Hindlimb muscle (tissue), 1 donor: ENCODE measurements at places on chromosomes 12 and 14. TPM values are rescaled to one million over a fixed set of nuclear protein-coding genes. Genes with fewer than 3 reads are reported as not detected.

DNA sequence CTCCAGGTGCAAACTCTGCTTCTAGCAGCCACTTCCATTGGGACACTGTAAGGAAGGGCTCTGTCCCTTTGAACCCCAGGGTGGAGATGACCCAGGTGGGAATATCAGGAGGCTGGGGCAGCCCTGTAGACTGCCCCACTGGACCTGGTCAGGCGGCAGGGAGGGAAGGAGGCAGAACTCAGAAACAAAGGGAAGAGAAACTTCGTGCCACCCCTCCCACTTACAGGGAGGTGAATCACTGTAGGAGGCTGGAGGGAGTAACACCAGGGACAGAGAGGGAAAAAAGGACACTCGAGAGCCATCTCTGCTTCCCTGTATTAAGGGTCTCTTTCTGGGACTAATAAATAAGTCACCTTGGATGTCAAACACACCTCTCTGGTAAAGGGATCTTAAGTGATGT, 37.4 kb downstream of the ISCA2 start:
- DNase-seq: no peak

- no peak for DNase-seq
Observed at GRCh38 chr14:24311837-24312615, 724 bp downstream of the LTB4R start.

- DNase-seq: no peak
Observed at GRCh38 chr12:127191129-127191528, 1075.8 kb upstream of the TMEM132C start.

Gene KCNA5
- 2.5 TPM for polyA plus RNA-seq

GRCh38 chr12:32921397-32921796, 24.8 kb upstream of the PKP2 start:
- no peak for DNase-seq

GRCh38 chr12:39010406-39010805, 105.0 kb upstream of the CPNE8 start:
- no peak for DNase-seq

- DNase-seq: no peak
Observed at GRCh38 chr12:90953956-90954421, 987 bp downstream of the CCER1 start.

GRCh38 chr12:59173695-59174094, 253.4 kb upstream of the LRIG3 start:
- no peak for DNase-seq

Gene RHOJ
- polyA plus RNA-seq: 23.4 TPM
